ENCODE measurements at places on chromosomes 16 and 17.

- DNase-seq: no peak
These were observed 7.0 kb downstream of the CYTH1 start for GRCh38 chr17:78774956-78775571.

DNA sequence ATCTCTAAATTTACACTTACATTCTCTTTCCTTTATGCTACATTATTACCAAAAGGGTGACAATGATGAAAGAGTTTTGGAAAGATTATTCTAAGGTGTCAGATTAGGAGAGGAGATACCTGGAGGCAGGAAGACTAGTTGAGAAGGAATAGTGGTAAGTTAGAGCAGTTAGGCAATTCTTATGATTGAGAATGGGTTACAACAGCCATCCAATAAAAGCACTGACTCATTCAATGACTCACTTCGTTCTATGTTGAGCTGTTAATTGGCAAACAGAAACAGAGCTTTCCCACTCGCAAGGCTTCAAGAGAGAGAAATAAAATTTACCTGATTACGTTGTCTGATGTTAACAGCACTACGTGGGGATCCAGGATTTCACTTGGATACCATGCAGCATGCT is 5.8 kb downstream of the NUP88 start:
- DNase-seq: no peak

GRCh38 chr17:42303694-42304093 is 15.4 kb downstream of the STAT5A start:
- no peak for DNase-seq

DNA sequence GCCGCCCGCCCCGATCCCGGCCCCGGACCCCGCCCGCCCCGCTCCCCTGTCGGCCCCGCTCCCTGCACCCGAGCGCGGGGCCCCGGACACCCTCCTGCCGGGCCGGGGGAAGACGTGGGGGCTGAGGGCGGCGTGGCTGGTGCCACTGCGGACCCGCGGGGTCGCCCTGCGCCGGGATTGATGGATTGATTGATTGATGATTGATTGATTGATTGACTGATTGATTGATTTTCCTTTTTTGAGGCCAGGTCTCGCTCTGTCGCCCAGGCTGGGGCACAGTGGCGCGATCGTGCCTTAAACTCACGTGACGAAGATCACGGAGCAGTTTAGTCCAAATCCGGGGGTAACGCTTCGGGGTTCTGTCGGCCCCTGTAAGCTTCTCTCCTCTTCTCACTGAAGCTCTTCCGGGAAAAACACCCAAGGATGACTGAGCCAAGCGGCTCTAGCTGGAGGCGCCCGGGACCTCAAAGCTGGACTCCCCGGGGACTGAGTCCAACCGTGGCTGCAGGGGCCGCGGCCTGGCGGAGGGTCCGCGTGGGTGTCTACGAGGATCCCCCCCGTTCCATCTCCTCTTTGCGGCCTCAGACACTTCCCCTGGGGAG is 40.2 kb upstream of the BHLHA9 start:
- DNase-seq: no peak

GRCh38 chr17:8005967-8006730 is 3.7 kb downstream of the GUCY2D start:
- no peak for DNase-seq

- DNase-seq: no peak
These were observed 186.9 kb downstream of the RBFOX3 start for GRCh38 chr17:79423811-79424465.

- no peak for DNase-seq
These were observed at the start of gene NXPH3 for GRCh38 chr17:49575679-49576087. Gene NXPH3 (plus strand): TSS chr17:49575871. CDS start chr17:49576220, 349 bp downstream.

- DNase-seq: no peak
These were observed 3.5 kb downstream of the CHAD start for GRCh38 chr17:50465171-50465570.

GRCh38 chr17:31093866-31094599 is 744 bp upstream of the NF1 start:
- DNase-seq: no peak

- no peak for DNase-seq
These were observed 46.5 kb upstream of the CLEC18A start for GRCh38 chr16:69904495-69905170.

DNA sequence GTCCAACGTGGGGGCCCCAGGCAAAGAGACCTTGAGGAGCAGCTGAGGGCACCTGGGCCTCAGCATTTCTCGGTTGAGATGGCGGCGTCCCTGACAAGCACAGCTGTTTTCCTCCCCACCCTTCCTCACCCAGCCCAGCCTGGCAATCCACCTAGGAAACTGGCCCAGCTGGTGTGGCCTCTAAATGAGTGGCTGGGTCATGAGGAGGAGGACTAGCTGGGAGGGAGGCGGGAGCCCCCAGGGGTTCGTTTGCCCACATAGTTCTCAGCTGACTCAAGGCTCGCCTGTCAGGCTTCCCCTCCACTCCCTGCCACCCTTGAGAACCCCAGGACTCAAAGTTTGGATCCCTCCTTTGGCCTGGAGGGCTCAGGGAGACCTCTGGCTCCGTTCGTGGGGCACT is 5.9 kb downstream of the RNF222 start:
- no peak for DNase-seq

GRCh38 chr16:11452746-11453389 is 107.6 kb downstream of the RMI2 start:
- DNase-seq: peak; percentile 57

DNA sequence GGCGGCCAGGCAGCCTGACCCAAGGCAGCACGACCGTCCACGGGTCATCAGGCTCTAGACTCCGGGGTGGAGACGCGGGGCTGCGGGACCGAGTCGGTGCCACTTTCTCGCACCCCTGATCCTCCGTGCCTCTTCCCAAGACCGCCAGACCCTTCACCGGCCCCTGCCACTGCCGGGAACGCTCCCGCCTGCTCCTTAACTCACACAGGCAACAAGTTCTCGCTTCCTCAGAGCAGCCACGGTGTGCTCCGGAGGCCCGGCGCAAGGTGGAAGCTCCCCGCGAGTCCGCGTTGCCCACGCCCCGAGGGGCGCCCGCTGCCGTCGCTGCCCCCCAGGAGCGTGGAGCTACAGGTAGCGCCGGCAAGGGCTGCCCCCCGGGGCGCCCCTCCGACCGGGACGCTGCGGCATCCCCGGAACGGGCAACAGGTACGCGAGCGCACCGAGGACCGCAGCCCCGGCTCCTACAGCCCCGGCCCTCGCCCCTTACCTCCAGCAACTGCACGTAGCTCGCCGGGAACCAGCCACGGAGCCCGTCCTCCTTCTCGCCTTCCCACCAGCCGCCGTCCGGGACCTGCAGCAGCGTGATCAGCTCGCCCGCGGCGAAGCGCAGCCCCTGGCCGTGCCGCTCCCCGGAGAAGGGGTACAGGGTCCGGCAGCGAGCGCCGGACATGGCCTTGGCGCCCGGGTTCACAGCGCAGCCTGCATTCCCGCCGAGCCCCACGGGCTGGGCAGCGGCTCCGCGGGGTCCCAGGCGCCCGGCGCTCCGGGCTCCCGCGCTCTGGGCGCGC is 491 bp downstream of the GAS7 start:
- DNase-seq: no peak

- peak; percentile 30 for DNase-seq
These were observed 30.6 kb upstream of the MMD start for GRCh38 chr17:55452139-55452790.

- DNase-seq: no peak
These were observed 24.5 kb upstream of the SPPL2C start for GRCh38 chr17:45820052-45820780.

- DNase-seq: no peak
These were observed 1049.1 kb upstream of the GOT2 start for GRCh38 chr16:59783191-59783590.

DNA sequence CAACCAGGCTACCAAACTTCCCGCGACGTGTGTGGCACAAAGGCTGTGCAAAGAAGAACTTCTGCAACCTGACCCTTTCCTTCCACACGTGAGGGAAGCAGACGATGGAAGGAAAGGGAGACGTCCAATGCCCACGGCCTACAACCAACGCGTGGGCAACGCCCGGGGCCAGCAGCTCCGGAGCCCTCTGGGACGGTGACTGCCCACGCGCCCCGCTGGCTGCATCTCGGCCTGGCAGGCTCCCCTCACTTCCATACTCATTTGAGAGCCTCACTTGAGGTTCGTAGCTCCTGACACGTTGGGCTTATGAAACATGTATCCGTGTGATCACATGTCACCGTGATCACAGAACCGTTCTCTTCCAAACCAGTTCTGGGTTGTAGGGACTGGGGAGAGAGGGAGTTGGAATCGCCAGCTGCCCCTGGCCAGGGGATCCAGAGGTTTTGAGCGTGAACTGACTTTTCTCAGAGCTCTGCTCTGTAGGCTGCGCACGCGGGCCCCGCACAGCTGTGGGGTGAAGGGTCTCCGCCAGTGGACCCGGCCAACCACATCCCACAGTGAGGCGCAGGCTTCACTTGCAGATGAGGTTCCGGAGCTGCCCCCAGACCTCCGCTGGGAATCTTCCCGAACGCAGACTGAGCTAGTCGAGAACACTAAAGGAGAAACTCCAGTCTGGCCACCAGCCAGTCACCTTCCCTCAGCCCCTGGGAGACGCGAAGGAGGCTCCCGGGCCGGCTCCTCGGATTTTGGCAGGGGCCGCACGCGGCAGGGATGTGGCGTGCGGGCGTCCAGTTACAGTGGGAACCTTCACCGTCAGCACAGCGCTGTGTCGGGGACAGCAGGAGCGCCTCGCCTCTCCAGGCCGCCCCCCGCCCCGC is 1.0 kb downstream of the LMF1 start:
- DNase-seq: no peak

DNA sequence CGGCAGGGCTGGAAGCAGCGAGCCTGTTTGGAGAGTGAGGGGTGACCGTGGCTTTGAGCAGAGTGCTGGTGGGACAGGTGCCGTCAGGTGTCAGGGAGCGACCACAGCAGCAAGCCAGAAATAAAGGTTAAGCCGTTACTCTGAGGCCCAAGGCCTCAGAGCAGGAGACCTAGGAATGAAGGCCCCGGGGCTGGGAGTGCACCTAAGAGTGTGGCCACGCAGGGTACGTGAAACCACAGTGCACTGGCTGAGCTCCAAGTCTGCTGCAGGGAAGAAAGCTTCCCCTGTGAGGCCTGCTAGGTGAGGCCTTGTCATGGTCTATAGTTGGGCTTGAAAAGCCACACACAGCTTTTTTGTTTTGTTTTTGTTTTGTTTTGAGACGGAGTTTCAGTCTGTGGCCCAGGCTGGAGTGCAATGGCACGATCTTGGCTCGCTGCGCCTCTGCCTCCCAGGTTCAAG is 8.7 kb downstream of the CLUAP1 start:
- no peak for DNase-seq

DNA sequence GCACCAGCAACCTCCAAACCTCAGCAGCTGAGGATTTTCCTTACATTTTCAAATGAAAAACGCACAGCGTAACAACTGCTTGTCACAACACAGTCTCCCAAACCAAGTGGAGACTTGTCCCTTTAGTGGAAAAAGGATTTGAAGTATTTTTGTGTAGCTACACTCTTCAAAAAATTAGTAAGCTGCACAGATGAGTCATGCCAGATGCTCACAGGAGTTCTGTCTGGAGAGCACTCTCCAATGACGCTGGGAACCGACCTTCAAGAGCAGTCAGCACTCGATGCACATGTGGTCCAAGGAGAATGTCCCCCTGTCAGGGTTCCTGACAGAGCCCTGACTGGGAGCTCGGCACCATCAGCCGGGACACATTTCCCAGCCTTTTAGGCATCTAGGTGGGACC is 39.8 kb downstream of the MAP1LC3B start:
- no peak for DNase-seq

GRCh38 chr17:56939869-56940484 is 20.9 kb downstream of the COIL start:
- DNase-seq: no peak

- DNase-seq: peak; percentile 29
These were observed 847 bp downstream of the CKLF start for GRCh38 chr16:66553223-66553622.

GRCh38 chr17:38322897-38323296 is 20.9 kb downstream of the GPR179 start:
- no peak for DNase-seq

GRCh38 chr17:82216301-82217119 is 3.9 kb upstream of the CCDC57 start:
- DNase-seq: no peak

DNA sequence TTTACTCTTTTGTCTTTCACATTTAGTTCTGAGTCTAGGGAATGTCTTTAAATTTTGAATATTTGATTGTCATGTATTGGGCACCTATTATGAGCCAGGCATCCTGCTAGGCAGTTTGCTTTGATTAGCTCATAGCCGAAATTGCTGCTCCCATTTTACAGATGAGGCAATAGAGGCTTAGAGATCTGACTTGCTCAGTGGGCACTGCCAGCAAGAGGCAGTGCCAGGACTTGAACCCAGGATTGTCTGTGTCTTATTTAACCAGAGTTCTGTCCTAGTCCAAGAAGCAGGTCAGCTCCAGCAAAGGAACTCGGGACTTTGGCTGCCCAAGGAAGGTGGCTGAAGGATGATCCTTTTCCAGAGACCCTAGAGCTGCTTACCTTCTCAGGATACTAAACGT is 24.5 kb downstream of the BEAN1 start:
- no peak for DNase-seq

- no peak for DNase-seq
These were observed 8.8 kb upstream of the FASN start for GRCh38 chr17:82106688-82107305.

DNA sequence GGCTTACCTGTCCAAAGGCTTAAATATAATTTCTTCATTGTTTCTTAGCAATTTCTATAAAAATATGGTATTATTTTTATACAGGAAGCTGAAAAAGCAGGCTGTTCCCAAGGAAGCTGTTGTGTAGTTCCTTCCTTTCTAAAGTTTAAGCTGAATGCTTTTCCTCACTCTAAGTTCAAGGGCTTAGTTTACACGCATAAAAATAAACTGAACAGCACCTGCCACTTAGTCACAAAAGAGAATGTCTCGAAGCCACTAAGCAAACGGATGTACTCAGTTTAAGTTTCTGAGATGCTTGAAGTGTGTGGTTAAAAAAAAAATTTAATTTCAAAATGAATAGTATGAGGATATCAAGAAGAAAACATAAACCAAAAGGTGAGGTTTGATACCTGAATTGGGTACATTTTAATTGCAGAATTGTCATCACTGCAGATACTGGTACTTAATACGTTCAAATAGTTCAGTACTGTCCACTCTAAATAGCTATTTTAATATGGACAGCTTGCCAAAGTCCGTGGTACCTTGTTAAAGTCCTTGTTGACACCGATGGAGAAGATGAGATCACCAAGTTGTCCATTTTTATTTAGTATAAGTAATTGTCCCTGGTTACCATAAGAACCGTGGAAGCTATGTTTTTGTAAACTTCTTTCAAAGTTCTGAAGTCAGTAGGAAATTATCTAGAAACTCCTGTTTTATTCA is 38.1 kb downstream of the MRTFB start:
- no peak for DNase-seq

- peak; percentile 27 for DNase-seq
These were observed 226.2 kb downstream of the CCDC182 start for GRCh38 chr17:57518587-57519581.
